ENCODE measurements at places on chromosomes 2 and 18. TPM values are rescaled to one million over a fixed set of nuclear protein-coding genes. Genes with fewer than 3 reads are reported as not detected.

The ATOH8 gene
- total RNA-seq, result 19.0 TPM

The KCNG2 gene
- 6.4 TPM for total RNA-seq

The GALR1 gene
- not detected for total RNA-seq

The VIL1 gene
- total RNA-seq, result not detected

The LINC00305 gene
- total RNA-seq, result not detected

The RAD51AP2 gene
- total RNA-seq, result under 0.01 TPM

The EMILIN1 gene
- total RNA-seq, result 251 TPM

The PDE1A gene
- total RNA-seq, result 6.7 TPM
